ENCODE measurements at places on chromosomes 1 and 21.

- no peak for DNase-seq
Measured at GRCh38 chr1:16191916-16192546, 20.4 kb downstream of the ARHGEF19 start.

- no peak for DNase-seq
Measured at GRCh38 chr21:27036736-27037301, 69.9 kb upstream of the ADAMTS5 start.

- DNase-seq, result no peak
Measured at GRCh38 chr1:50488356-50488755, 65.1 kb upstream of the DMRTA2 start.

GRCh38 chr1:46735708-46736324, 16.9 kb upstream of the EFCAB14 start:
- no peak for DNase-seq
